Activated CD8-positive, alpha-beta T cell treated with anti-CD3 and anti-CD28 coated beads for 36 hours (primary cell): ENCODE measurements at places on chromosomes 7 and 10.

- DNase-seq = no peak
Measured at GRCh38 chr10:48279081-48279751, 4.7 kb upstream of the FRMPD2 start.

GRCh38 chr7:28152594-28152993 is 28.0 kb downstream of the JAZF1 start:
- no peak for DNase-seq

GRCh38 chr10:97454330-97455036 is 8.5 kb downstream of the ZDHHC16 start:
- DNase-seq = peak; percentile 52

GRCh38 chr7:27156508-27156898 is at the start of gene HOXA7:
HOXA7 (minus strand) TSS chr7:27156675; CDS start chr7:27156545, 130 bp downstream.
- DNase-seq = no peak

DNA sequence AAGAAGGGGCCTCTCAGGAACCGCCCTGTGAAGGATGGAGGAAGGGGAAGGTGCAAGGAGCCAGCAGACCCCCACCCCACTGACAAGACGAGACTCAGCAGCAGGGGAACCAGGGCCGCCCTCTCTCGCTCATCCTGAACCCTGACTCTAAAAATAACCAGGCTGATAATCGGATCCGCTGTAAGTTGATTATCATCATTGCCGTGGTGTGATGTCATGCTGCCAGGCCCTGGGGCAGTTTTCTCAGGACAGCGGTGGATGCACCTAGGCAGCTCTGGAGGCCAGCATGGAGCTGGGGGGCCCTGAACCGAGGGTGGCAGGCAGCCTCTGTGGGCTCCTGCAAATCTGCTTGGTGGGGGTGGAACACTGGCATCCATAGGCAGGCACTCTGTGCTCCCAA is 7.9 kb downstream of the RET start:
- no peak for DNase-seq

DNA sequence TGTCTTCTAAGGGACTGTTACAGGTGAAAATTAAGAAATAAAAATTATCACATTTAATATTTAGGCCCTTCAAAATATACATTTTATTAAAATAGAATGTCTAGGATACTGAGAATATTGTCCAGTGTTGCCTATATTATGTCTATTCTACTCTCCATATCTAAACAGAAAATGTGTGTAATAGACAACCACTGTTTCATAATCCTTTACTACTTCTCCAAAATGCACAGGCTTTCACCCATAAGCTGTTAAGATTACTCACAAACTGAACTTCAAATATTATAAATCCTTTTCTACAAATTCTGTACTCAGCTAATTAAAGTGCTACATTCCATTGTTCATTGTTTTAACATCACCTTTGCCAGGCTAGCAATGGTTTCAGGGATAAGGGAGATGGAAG is 56.7 kb upstream of the TFEC start:
- no peak for DNase-seq

GRCh38 chr10:101003639-101004206 is 4.1 kb downstream of the LZTS2 start:
- DNase-seq = no peak

GRCh38 chr7:36223851-36224250 is 70.8 kb downstream of the EEPD1 start:
- no peak for DNase-seq

GRCh38 chr10:130062976-130063375 is 47.7 kb downstream of the C10orf143 start:
- DNase-seq = no peak

DNA sequence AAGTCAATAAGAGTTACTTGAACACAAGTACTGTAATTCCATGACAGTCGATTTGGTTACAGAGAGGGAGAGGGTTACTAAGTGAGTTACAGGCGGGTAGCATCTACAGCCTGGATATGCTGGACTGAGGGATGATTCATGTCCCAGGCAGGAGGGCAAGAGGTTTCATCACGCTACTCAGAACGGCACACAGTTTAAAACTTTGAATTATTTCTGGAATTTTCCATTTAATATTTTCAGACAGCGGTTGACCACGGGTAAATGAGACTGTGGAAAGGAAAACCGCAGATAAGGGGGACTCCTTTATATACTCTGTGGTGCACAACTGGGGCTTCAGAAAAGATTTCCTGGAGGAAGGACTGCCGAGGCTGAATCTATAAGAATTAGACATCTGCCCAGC is 25.7 kb upstream of the LRRC4 start:
- no peak for DNase-seq

DNA sequence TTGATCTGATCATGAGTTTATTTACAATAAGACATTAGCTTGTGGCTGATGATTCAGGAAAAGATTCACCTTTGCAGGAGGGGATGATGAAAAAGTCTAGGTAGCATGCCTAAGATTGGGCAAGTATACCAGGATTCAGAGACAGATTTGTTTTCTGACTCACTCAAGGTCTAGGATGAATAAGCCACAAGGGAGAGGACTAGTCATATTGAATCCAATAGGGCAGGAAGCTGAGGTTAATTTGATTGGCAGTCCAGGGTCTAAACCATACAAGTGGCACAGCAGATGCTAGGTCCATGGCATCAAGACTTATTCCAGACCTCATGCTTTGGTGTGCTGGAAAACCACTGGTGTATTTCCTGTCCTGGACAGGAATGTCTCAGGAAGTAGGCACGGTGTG is 1133.4 kb downstream of the XPNPEP1 start:
- no peak for DNase-seq

DNA sequence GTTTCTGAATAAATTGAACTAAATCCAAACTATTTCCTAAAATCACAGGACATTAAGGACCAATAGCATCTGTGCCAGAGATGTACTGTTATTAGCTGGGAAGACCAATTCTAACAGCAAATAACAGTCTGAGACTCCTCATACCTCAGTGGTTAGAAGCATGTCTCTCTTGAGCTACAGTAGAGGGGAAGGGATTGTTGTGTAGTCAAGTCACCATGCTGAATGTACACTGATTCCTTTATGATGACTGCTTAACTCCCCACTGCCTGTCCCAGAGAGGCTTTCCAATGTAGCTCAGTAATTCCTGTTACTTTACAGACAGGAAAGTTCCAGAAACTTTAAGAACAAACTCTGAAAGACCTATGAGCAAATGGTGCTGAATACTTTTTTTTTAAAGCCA is 13.9 kb downstream of the MEST start:
- DNase-seq = no peak

GRCh38 chr10:35540296-35541164 is 64.6 kb upstream of the GJD4 start:
- no peak for DNase-seq

DNA sequence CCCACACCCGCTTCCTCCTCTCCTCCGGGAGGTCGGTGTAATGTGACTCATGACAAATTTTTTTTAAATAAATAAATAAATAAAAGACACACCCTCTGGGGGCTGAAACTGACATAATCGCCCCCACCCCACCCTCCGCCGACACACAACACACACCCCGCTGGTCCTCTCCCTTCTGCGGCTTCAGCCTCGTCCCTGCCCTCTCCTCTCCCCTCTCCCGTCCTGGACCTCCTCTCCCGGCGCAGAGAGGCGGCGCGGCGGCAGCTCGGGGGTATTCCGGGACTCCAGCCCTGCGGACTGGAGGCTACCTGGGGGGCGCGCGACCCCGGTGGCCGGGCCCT is 686 bp downstream of the ABI1 start:
- DNase-seq = peak; percentile 74

DNA sequence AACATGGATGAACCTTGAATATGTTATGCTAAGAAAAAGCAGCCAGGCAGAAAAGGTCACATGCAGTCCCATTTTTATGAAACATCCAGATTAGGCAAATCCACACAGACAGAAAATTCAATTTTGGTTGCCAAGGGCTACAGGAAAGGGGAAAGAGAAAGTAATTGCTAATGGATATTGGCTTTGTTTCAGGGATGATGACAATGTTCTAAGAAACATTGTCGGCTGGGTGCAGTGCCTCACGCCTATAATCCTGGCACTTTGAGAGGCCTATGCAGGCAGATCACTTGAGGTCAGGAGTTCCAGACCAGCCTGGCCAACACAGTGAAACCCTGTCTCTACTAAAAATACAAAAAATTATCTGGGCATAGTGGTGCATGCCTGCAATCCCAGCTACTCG is 23.0 kb downstream of the ZNF33B start:
- DNase-seq = no peak

DNA sequence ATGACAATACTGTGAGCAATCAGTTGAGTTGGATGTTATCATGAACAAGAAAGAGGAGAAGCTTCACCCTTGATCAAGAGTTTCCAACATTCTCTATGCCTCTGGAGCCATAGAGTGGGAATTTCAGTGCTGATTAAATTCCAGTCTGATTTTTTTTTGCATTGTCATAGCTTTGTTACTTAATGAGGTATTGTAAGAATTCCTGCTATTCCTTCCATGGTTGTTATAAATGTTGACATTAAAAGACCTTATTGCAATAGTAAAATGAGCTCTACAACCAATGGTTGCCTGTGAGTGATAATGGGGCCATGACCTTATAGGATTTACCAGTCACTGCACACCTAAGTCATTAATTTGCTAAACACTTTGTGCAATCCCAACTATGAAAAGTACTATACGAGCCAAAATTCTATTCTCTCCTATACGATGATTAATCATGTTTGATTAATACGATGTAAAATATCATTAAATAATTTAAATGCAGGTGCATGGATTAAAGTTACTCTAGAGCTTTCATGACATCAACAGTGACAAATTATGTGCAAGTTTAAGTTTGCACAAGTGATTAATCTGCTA is 353.2 kb upstream of the KLF6 start:
- DNase-seq = no peak

- DNase-seq = no peak
Measured at GRCh38 chr10:78651287-78651686, 417.5 kb upstream of the ZMIZ1 start.

DNA sequence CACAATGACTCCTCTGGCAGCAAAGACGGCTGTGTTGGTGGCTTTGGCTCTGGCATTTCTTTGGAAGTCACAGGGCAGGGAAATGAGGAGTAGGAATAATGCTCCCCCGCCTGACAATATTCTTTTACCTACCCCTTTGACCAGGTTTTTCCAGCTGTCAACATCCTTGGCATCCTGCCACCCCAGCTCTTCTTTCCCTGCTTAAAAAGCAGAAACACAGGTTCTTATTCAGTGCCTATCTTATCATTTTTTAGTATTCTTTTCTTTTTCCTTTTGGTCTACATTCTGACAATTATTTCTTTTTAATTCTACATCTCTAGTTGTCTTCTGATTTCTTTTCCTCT is 97.7 kb downstream of the CREB5 start:
- DNase-seq = no peak

DNA sequence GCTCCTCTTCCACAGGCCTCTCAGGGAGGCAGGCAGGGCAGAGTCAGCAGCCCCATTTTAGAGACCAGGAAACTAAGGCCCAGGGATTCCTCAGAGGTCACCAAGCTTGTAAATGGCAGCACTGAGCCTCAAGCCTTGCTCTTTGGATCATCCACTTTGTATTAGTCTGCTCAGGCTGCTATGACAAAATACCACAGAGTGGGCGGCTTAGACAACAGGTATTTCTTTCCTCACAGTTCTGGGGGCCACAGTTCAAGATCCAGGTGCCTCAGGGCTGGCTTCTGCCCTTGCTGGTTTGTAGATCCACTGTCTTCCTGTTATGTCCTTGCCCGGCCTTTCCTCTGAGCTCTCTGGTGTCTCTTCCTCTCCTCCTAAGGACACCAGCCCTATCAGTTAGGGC is 151.2 kb downstream of the GRK5 start:
- DNase-seq = no peak

GRCh38 chr7:126698446-126698845 is 554.3 kb downstream of the GRM8 start:
- DNase-seq = no peak

DNA sequence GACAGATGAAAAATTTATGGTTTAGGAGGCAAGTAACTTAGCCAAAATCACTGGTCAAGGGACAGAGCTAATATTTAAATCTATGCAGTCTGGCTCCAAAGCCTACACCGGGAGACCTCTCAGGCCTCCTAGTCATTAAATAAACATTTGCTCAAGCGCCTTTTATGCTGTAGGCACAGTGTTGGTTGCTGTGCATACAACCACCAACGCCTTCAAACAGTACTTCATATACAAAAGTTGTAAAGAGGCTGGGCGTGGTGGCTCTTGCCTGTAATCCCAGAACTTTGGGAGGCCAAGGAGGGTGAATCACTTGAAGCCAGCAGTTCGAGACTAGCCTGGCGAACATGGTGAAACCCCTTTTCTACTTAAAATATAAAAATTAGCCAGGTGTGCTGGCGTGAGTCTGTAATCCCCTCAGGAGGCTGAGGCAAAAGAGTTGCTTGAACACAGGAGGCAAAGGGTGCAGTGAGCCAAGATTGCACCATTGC is 159.8 kb downstream of the MAGI2 start:
- DNase-seq = no peak

DNA sequence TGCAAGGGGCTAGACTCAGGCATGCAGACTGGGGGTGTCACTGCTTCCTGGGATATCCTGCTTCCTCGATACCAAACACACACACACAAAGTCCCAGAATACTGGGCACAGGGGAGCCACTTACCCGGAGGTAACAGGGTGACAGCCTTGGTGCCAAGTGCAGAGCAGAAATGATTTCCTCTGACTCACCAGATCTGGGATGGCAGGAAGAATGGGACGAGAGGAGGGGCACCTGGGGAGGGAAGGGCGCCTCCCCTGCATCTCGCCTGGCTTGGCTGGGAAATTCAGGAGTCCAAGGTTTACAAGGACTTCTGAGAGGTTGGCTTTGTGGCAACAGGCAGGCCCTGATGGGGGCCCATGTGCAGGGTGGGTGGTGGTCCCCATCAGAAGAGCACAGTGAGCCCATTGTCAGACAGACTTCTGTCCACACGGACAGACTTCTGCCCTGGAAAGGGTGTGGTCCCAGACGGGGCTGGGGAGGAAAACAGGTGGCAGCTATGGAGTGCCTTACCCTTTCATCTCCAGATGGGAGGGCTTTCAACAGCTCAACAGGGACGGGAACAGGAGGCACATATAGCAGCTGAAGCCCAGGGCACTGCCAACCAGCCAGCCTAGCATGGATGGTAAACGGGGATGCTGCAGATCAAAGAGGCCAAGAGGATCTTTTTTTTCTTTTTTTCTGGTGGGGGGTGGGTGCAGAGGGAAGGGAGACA is 9.7 kb upstream of the CCL24 start:
- DNase-seq = no peak

DNA sequence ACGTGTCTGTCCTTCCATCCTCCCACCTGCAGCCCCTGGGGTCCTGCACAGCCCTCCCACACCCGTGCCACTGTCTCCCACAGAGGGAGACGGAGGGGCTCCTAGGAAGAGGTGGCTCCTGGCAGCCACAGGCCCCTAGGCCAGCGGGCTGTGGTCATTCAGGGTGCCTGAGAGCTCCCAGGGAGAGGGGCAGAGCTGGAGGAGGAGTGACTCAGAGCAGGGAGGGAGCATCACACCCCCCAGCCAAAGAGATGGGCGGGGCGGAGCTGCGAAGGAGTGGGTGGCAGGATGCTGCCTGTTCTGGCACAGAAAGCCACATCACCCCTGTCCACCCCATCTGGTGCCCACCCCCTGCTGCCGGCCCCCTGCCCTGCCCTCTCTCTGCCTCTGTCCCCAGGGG is 50.5 kb downstream of the STK32C start:
- peak; percentile 90 for DNase-seq
